Activated effector memory CD4-positive, alpha-beta T cell treated with anti-CD3 and anti-CD28 coated beads, Interleukin-2, amount 50 U/mL, for 16 hours (primary cell): ENCODE measurements at places on chromosomes 3 and 15.

- peak; percentile 56 for DNase-seq
Observed at GRCh38 chr15:77864211-77865105, 213.1 kb downstream of the TBC1D2B start.

- no peak for DNase-seq
Observed at GRCh38 chr3:127491909-127492308, 98.6 kb downstream of the TPRA1 start.

GRCh38 chr15:101675796-101676582 is 23.8 kb upstream of the TM2D3 start:
- no peak for DNase-seq

DNA sequence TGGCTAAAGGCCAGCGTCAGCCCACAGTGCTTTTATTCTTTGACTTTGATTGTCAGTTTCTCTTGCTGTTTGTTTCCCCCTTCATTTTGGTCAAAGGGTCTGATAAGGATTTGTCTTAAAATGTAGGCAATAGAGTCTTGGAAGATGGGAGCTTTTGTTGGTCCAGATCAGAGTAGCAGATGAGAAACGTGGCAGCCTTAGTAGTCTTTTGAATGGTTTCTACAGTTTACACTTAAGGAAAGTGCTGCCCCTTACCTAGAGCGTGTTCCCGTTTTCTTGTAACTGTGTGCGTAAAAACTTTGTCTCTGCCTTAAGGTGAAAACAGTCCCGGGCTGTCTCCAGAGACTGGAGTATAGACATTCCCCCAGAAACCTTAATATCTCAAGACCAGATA is 630 bp downstream of the LXN start:
- DNase-seq = no peak

DNA sequence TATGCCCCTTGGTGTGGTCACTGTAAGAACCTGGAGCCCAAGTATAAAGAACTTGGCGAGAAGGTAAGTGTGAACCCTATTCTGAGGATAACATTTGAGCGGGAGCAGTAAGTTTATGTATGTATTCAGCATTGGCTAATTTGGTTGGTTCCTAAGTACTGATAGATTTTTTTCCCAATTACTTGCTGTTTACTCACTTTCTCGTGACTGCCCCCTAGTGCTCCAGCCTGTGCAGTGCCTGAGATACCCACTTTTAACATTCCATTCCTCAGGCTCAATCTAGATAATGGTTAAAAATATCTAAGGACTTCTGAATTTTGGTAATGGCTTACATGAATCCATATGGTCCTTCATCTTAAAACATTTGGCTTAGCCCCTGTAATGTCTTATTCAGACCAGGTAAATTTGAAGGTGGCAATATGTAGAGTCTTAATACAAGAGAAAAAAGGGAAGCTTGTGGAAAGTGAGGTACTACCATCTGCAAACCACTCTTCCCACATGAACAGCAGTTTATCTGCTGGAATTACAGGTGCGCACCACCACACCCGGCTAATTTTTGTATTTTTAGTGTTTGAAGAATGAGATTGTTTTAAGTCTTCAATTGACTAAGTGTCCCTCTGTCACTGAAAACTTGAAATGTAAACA is 7.1 kb downstream of the ELL3 start:
- DNase-seq = peak; percentile 84

- no peak for DNase-seq
Observed at GRCh38 chr3:197475514-197475913, 80.3 kb downstream of the BDH1 start.

DNA sequence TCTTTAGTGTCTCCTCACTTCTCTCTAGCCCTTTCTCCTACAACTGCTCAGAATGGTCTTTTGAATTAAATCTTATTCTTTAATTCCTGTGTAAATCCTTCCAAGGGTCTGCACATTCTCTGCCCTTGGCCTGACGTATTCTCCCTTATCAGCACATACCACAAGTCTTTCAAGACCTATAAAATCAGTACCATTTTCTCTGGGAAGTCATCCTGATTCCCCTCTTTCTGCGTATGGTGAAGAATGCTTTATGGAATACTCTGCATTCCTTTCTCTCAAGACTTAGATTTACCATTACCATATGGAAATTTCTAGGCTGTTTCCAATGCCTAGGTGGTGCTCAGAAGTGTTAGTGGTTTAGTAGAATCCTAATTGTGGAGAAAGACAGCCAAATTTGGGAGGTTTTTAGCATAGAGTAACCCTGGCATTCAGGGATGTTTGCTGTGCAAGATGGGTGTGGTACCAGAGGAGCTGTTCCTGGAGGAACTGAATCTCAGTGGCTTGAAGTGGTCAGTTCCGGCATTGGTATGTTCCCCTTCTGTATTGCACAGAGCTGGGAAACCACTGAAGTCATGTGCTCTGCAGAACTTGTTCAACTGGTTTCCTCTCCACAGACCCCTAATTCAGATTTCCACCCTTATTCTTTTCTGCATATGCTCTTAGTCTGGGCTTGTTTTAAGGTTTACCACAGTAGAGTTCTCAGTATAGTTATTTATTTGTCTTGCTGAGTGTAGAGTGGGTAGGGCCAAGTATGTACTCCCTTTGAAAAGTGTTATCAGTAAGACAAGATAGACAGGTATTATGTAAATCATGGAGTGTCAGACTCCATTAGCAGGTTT is 24.5 kb downstream of the IQGAP1 start:
- DNase-seq = no peak

DNA sequence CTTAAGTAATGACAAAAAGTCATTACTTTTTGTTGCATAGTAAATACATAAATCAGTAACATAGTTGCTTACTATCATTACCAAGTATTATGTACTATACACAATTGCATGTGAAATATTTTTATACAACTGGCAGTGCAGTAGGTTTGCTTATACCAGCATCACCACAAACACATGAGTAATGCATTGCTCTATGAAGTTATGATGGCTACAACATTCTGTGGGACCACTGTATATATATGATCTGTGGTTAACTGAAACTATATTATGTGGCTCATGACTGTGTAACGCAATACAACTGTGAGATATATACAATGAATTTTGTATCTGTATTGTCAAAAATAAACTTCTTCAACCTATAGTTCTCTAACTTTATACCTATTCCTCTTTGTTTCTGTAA is 113.7 kb upstream of the RBMS3 start:
- no peak for DNase-seq

- no peak for DNase-seq
Observed at GRCh38 chr3:68121287-68121686, 466.9 kb upstream of the SUCLG2 start.

DNA sequence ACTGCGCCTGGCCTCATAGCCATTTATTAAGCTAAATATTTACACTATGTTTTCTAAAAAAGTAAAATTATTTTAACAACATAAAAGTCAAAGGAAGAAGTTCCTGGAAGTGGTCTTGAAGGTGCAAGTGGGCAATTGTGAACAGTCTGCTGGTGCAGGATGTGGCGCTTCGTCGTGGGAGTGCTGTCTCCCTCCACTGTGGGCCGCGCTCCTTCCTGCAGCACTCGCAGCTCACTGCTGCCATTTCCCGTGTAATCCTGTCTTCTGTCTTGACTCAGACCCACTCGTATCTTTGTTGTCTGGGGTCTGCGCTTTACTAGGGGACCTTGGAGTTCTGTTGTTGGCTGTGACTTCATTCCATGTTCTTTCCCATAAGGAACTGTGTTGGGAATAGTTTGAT is 56.3 kb downstream of the APBA2 start:
- DNase-seq = peak; percentile 64

- DNase-seq = no peak
Observed at GRCh38 chr3:11022115-11022514, 29.6 kb downstream of the SLC6A1 start.

GRCh38 chr15:56744701-56745683 is 11.7 kb upstream of the ZNF280D start:
- no peak for DNase-seq
